Hippocampal formation (tissue), 2 donors: ENCODE measurements at places on chromosomes 2 and 18.

DNA sequence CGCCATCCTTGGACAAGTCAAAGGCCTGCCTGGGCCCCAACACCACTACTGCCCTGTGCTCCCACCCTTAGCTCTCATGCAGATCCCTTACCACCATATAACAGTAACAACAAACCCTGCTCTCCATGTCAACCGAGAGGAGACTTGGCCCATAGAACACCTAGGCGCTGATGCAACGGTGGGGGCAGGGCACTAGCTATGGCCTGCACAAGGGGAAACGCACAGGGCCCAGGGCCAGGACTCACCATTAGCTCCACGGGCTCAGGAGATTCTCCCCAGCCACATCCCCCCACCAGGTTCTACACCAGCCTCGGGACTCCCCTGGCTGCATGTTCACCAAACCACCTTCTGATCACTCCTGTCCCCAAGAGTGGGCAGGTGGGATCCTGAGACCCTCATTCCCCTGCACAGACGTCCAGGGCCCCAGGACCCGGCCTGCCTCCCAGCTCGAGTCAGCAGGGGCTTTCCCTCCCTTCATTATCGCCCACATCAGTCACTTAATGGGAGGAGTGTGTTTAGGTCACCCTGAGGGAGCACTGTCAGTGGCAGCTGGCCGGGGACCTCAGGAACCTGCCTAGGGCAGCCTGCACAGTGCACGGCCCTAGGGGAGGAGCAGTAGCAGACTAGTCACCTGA, 29.3 kb downstream of the ANKMY1 start:
- no peak for DNase-seq

DNA sequence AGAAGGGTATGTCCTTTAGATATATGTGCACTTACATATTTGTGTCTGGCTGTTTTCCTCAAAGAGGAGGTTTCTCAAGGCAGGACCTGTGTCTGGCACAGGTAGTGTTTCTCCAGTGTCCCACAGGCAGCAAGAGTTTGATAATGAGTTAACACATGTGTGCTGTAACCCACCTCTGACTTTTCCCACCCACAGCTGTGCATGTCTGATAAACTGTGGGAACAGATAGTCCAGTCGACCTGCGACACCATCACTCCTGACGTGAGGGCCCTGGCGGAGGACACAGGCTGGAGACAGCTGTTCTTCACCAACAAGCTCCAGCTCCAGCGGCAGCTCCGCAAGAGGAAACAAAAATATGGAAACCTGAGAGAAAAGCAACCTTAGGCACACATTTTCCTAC, 58.2 kb downstream of the SLC16A14 start:
- no peak for DNase-seq

DNA sequence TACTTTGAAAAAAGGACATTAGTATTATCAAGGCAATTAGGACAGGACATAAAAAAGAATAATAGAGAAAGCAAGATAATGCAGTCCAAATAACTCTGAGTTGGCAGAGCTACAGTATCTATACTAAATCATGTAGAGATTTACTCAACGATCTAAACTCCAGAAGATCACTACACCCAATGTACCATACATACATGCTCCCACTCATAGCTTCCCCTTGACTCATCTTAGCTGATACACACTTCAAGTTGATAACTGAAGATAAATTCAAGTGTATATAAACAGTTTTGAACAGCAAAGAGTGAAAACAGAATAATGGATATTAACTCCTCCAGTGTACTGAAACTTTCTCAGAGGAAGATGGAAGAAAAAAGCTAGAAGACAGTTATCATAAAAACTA, 78.5 kb downstream of the SESTD1 start:
- no peak for DNase-seq

DNA sequence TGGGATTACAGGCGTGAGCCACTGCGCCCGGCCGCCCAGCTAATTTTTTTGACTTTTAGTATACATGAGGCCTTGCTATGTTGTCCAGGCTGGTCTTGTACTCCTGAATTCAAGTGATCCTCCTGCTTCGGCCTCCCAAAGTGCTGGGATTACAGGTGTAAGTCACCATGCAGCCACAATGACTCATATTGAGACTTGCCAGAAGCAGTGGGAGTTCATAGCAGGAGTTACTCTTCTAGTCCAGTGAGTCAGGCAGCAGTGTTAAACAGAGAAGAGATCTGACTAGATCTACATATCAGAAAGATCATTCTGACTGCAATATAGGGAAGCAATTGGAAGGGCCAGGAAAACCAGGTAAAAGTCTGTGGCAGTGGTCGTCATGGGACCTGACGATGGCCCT, 1.5 kb upstream of the FLACC1 start:
- no peak for DNase-seq
